ENCODE measurements at places on chromosomes 2 and 18. TPM values are rescaled to one million over a fixed set of nuclear protein-coding genes. Genes with fewer than 3 reads are reported as not detected.

GRCh38 chr18:75437979-75438378, 10.5 kb upstream of the SMIM21 start:
- DNase-seq = no peak

DNA sequence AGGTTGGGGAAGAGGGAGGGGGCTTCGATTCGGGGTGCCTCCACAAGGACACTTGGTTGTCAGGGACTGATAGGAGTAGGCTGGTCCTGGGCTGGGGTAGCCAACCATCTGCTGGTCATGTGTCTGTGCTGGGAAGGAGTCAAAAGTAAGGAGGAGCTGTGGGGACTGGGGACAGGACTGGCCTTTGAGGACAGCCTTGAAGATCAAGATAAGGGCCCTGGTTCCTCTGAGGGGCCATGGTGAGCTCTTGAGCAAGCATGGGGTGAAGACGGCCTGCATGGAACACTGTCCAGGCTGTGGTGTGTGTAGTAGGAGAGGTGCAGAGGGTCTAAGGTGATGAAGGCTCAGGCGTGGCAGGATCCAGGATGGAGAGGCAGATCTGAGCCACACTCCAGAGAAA, 1.7 kb downstream of the CYP27A1 start:
- DNase-seq = no peak

GRCh38 chr2:178223806-178224205, 29.5 kb downstream of the OSBPL6 start:
- DNase-seq = no peak

- no peak for DNase-seq
Measured at GRCh38 chr18:36809590-36810381, 19.0 kb downstream of the TPGS2 start.

DNA sequence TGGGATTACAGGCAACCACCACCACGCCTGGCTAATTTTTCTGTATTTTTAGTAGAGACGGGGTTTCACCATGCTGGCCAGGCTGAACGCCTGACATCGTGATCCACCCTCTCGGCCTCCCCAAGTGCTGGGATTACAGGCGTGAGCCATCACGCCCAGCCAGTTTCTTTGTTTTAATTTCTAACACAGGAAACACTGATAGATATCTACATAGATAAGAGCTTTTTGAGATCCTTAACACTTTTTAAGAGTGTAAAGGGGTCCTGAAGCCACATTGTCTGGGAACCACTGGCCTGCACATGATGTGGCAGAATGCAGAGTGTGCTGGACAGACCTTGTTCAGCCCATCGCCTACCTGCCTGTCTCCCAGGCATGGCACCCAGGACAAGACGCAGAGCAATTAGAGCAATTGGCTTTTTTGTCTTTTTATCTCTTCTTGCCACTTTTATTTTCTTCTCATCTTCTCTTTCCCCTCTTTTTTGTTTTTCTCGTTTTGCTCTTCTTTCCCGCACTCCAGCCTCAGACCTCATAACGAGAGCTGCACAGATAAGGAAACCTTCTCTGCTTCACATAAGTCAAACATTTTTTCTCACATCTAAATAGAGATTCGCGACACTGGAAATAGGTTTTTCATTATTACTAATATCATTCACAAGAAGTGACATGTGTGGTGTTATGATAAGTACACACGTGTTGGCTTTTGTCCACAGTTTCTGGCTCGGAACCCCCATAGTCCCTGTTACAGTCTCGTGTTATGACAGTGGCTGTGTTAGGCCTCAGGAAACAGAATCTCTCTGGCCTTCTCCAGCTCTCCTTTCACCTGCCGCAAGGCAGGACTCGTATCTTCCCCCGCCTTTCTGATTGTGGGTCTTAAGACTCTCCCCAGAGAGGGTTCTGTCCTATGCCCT, 25.2 kb upstream of the GPR55 start:
- DNase-seq = no peak

DNA sequence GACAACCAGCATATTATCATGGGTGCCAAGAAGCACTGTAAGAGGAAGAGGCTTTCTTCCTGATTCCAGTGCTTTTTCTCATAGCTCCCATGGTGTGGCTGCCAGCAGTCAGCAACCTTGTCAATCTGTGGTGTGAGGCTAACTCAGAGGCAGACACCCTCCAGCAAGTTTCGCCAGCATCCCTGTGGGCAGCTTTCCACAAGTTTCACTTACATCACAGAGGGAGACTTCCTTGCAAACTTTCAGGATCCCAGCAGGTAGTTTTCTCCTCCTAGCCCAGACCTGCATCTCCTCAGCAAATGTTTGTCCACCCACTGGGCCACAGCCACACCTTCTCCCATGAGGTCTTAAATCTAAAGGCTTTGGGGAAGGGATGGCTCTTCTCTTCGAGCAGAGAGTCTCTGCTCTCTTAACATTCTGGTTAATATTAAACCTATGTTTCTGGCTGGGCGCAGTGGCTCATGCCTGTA, 9.1 kb downstream of the DNAH7 start:
- DNase-seq = no peak

DNA sequence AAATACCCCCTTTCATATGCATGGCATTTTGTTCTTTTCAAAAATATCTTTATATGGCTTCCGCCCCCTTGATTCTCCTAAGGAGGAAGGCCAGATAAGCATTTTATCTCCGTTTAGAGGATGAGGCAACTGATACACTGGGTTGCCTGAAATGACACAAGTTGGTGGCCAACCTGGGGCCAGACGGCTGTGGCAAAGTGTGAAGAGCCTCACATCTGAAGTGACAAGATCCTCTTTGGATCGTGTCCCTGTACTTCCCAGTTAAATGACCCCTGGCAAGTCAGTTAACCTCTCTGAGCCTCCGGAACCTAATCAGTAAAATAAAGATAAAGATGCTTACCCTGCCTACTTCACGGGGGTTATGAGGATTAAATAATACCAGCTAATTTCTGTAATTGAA, 4.6 kb downstream of the SETBP1 start:
- DNase-seq = no peak

- no peak for DNase-seq
Measured at GRCh38 chr2:207132019-207132418, 33.7 kb downstream of the KLF7 start.

DNA sequence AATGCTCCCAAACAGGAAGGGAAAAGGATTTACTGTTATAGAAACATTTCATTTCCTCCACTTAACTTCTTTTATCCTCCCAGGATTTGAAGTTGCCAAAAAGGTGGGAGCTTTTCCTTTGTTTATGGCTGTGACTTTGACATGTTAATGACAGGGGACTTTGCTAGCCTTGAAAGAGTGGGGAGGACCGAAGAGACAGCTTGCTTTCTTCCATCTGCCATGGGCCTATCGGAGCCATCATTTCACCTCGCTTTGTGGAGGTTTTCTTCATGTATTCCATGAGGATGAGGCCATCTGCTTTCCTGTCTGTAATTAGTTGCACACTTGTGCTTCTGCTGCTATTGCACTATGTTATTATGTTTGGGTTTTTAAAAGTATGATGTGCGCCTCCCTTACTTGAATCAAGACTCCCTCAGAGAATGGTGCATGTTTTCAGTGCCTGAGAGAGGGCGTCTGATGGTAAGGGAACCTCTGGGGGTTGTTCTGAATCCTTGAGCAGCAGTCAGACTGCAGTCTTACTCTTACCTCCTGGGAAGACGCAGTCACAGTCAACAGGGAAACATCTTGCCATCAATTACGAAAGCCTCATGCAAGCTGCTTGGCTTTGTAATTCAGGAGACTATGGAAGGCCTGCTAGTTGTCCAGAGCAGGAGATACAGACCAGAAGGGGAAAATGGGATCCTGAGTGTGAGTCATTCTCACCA, 173.3 kb upstream of the MGAT5 start:
- no peak for DNase-seq

GRCh38 chr2:220240641-220241040, 613.2 kb downstream of the SLC4A3 start:
- no peak for DNase-seq

- DNase-seq = peak; percentile 54
Measured at GRCh38 chr2:10019602-10020400, 23.5 kb upstream of the KLF11 start.

DNA sequence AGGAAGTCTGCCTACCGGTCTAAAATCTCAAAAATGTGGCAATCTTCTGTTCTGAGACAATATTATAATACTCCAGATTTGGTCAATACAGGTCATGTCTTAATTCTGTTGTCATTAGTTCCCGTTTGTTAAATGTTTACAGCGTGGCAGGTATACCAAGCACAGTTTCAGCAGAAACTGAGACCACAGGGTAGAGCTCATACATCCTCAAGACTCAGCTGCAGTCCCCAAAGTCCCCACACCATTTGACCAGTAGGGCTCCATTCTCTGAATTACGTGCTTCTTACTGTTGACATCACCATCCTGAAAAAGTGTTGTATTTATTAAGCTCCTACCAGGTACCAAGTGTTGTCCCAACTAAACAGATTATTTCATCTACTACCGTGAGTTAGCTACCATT, 157.1 kb downstream of the MC4R start:
- no peak for DNase-seq

- DNase-seq = peak; percentile 61
Measured at GRCh38 chr2:19673213-19673791, 228.5 kb downstream of the TTC32 start.

GRCh38 chr18:3150274-3150673, 69.5 kb downstream of the MYOM1 start:
- no peak for DNase-seq

- no peak for DNase-seq
Measured at GRCh38 chr2:64179582-64180321, 35.5 kb upstream of the PELI1 start.

- DNase-seq = no peak
Measured at GRCh38 chr2:8006626-8007025, 675.2 kb upstream of the ID2 start.

DNA sequence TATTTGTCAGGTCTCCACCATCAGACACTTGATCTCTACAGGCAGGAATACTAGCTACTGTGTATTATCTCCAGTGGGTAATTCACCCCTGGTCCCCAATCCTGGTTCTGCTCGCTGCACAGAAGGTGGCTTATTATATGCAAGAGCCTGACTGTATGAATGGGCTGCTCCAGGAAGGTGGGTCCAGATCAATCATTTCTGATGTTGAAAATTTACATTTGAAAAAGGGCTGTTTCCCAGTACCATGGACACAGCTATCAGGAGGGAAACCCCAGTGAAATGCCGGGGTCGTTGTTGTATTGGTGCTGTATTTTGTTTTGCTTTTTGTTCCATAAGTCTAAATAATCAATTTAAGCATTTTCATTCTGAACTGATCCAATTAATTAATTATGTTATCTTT, 367.6 kb downstream of the RND3 start:
- DNase-seq = no peak

GRCh38 chr2:233852056-233852455, 2.3 kb downstream of the HJURP start:
- DNase-seq = no peak

- DNase-seq = no peak
Measured at GRCh38 chr18:58143386-58143785, 99.4 kb downstream of the NEDD4L start.

DNA sequence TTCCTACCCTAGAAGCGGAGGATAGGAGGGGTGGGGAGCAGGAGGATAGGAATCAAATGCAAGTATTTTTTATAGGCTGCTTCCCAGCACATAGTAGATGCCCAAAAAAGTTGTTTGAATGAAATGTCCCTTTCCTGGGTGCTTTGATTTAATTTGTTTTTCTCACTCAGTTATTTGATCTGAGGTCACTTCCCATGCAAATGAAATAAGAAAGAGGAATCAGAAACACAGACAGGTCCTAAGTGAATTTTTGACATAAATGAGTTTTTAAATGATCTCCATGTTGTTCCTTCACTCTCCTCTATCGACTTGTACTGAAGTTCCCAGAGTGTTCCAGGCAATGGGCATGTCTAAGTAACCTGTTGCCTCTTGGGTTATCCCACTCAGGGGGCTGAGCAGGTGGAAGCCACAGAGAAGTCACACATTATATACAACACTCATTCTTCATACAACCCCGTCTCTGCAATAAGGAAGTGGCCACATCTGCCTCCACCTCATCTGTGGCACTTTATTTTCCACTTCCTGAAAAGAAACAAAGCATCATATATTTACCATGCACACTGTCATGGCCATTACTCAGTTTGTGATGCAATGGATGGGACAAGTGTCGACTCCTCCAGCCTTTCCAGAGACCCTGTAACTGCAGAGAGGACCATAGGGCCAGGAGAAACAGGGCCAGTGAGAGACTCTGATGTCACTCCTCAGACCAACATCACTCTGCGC, 81.9 kb upstream of the ZNF397 start:
- no peak for DNase-seq

- no peak for DNase-seq
Measured at GRCh38 chr18:74040008-74040407, 107.6 kb downstream of the FBXO15 start.

GRCh38 chr2:225065882-225066281, 23.6 kb upstream of the DOCK10 start:
- DNase-seq = no peak

DNA sequence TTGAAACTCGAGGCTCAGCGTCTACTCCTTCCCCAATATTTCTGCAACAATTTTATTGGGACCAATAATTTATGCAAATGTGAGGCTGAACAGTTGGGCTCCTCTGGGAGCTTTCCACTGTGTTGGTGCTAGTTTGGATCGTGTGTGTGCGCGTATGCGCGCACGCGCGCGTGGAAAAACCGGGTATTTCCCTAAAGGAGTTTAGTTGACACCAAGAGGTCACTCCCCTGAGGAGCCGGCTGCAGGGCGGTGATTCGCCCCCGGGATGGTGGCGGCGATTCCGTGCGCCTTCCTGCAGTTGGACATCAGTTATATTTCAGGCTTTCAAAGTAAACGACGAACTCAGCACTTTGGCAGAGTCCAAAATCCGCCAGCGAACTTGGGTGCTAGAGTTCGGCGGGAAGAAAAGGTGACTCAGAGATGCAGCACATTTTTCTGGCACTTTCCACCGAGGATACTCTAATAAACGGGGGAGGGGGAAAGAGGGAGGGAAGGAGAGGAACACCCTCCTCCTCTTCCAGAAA, 186.5 kb upstream of the FANCL start:
- peak; percentile 64 for DNase-seq

GRCh38 chr2:235168174-235168979, 216.6 kb downstream of the SH3BP4 start:
- no peak for DNase-seq

DNA sequence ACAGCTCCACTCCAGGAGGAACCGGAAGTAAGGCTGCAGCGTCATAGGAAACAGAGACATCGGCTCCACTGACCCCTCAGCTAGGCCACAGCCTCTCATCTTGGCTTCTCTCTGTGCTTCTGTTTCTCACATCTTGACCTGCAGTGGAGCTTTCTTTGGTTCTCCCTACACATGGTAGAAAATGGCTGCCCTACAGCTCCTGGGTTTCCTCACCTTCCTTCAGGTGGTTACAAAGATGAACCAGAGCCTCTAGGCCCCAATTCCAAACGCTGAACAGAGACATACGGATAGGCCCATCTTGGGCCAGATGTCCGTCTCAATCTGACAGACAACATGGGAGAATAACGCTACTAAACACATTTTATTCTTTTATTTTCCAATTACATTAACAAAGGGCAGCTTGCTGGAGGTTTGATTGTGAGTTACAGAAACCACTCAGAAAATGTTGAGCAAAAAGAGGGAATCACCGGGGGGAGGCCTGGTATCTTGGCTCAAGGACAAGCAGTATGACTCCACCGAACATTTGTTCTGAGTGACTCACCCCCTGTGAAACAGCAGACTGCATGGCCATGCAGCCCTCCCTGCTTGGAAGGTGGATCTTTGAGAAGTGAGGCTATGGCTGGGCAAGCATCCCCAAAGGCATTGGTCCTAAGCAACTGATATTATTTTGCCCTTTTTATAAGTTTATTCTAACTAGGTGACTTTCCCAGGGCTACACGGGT, 303.5 kb downstream of the CDCA7 start:
- DNase-seq = no peak

The C2orf81 gene
- total RNA-seq = 1.1 TPM

The ATP9B gene
- total RNA-seq = 11.7 TPM

The CD226 gene
- 0.95 TPM for total RNA-seq

The GULP1 gene
- 6.7 TPM for total RNA-seq

The ZNF521 gene
- 29.6 TPM for total RNA-seq

The UGT1A4 gene
- not detected for total RNA-seq

The MYO5B gene
- 0.89 TPM for total RNA-seq

All from Right ventricle myocardium inferior (tissue), 1 donor.